CD8-positive, alpha-beta memory T cell (primary cell): ENCODE measurements at places on chromosomes 11 and 22. TPM values are rescaled to one million over a fixed set of nuclear protein-coding genes. Genes with fewer than 3 reads are reported as not detected.

GRCh38 chr11:21769188-21769587, 423.7 kb upstream of the ANO5 start:
- no peaks in the 10 kb centered on the region for H3K36me3 ChIP-seq
- H3K4me1 ChIP-seq: no peaks in the 10 kb centered on the region
- no peak for DNase-seq
- H3K27ac ChIP-seq: no peak overlapping the region
- no peaks in the 10 kb centered on the region for H3K27me3 ChIP-seq
- H3K4me3 ChIP-seq: no peak overlapping the region

DNA sequence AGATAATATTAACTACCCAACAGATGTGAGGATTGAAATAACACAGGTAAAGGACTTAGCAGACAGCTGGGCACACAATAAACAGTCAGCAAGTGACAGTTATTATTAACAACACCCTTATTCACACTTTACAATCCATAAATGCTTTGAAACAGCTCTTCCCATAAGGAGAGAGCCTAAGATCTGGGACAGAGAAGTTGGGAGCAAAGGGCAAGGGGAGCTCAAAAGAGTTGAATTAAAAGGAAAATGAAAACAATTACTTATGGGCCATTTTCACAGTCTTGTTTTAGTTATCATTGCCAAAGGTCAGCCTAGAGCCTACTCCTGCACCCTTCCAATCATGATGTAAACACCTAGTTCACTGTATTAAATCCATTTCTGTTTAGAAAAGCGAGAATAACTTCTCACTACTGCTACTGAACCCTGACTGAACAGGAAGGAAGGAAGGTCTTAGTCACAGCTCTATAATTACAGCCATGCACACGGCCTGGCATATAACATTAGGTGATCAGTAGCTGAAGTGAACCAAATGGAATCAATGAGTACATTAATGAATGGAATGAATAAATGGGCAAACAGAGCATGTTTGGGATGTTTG, 111.3 kb downstream of the PLEKHA7 start:
- no peaks in the 10 kb centered on the region for H3K4me1 ChIP-seq
- H3K27me3 ChIP-seq: no peaks in the 10 kb centered on the region
- no peak overlapping the region for H3K4me3 ChIP-seq

- no peak for DNase-seq
- H3K4me1 ChIP-seq: no peaks in the 10 kb centered on the region
- H3K27ac ChIP-seq: no peak overlapping the region
- no peaks in the 10 kb centered on the region for H3K36me3 ChIP-seq
Observed at GRCh38 chr11:44031549-44031948, 16.2 kb upstream of the ACCSL start.

- no peak for DNase-seq
- no peak overlapping the region for H3K4me3 ChIP-seq
- H3K4me1 ChIP-seq: no peaks in the 10 kb centered on the region
- no peak overlapping the region for H3K27ac ChIP-seq
- no peaks in the 10 kb centered on the region for H3K27me3 ChIP-seq
Observed at GRCh38 chr11:14240221-14240620, 118.8 kb downstream of the RRAS2 start.

DNA sequence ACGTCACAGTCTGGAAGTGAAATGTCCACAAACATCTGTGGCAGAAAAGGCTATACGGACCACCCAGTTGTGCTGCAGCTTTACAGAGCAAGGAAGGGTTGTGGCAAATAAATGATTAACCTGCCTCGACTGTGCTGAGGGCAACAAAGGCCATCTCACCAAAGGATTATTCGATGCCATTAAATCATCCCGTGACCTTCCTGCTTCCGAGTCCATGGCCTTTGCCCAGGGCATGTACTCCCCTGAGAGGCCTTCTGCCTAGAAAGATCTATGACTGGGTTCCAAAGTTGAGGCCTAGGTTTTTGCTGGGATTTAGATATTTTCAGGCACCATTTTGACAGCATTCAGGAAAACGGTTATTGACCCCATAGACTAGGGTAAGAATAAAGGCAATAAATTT, 9.2 kb downstream of the CDPF1 start:
- H3K36me3 ChIP-seq: no peaks in the 10 kb centered on the region
- no peaks in the 10 kb centered on the region for H3K27me3 ChIP-seq
- H3K27ac ChIP-seq: no peak overlapping the region
- H3K4me3 ChIP-seq: no peak overlapping the region
- peaks cover 19% of the 10 kb centered on the region for H3K4me1 ChIP-seq

GRCh38 chr11:67522844-67523555, at the start of gene CABP2:
TSS of gene CABP2 (minus strand) at chr11:67523446. CDS start at chr11:67523326, 120 bp downstream.
- no peak within 1 kb of the TSS for H3K4me3 ChIP-seq
- H3K36me3 ChIP-seq: no peaks in the 10 kb centered on the region
- no peaks in the 10 kb centered on the region for H3K4me1 ChIP-seq

GRCh38 chr11:106728379-106728778, 289.9 kb downstream of the GUCY1A2 start:
- H3K27ac ChIP-seq: no peak overlapping the region
- H3K4me1 ChIP-seq: no peaks in the 10 kb centered on the region
- H3K27me3 ChIP-seq: no peaks in the 10 kb centered on the region
- no peak for DNase-seq
- H3K4me3 ChIP-seq: no peak overlapping the region
- no peaks in the 10 kb centered on the region for H3K36me3 ChIP-seq

DNA sequence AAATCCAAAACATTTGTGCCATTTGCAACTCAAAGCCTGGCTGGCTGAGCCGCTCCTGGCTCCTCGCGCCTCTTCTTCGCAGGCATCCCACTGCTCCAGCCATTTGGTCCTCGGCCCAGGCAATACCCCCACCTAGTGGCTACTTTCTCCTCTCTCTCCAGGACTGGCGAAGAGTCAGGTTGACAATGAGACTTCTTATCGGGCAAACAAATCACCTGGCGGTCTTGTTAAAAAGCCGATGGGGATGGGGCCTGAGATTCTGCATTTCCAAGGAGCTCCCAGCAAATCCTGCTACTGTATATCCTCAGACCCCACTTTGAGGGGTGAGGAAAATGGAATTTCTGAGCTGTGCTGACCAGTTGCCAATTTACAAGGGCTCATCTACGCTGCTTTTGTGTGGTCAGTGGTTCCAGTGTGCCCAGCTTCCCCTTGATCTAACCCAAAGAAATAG, 89.0 kb downstream of the ISX start:
- H3K27ac ChIP-seq: no peak overlapping the region
- no peak overlapping the region for H3K4me3 ChIP-seq
- H3K4me1 ChIP-seq: no peaks in the 10 kb centered on the region
- no peak for DNase-seq
- peaks cover 5% of the 10 kb centered on the region for H3K27me3 ChIP-seq
- no peaks in the 10 kb centered on the region for H3K36me3 ChIP-seq

DNA sequence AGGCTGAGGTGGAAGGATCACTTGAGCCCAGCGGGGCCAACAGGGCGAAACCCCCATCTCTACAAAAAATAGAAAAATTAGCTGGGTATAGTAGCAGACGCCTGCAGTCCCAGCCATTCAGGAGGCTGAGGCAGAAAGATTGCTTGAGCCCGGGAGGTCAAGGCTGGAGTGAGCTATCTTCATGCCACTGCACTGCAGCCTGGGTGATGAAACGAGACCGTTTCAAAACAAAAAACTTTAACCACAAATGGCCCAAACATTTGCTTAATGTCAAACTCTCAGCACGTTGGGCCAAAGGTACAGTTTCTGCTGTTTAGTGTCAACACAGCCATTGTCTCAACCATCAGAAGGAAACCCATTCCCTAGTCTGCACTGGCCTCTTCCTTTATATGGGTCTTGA, 69.2 kb upstream of the TTC12 start:
- no peak overlapping the region for H3K27ac ChIP-seq
- no peak overlapping the region for H3K4me3 ChIP-seq
- H3K27me3 ChIP-seq: peaks cover 9% of the 10 kb centered on the region
- no peak for DNase-seq

DNA sequence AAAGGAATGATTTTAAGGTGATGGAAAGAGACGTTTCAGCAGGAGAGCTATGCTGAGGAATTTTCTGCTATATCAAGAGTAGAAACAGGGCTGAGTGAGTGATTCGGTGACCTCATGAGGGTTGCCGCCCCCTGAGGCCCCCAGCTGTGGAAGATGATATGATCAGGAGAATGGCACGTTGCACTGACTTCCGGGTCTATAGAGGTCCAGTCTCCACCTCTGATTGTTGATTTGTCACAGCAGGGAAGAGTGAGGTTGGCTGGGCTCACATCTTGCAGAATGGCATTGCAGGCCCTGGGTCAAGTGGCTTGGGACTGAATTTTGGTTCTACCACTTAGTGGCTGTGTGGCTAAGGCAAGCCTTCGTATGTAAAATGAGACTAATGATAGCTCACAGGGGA, 205.1 kb downstream of the SNX19 start:
- no peak overlapping the region for H3K4me3 ChIP-seq
- H3K27ac ChIP-seq: no peak overlapping the region
- H3K27me3 ChIP-seq: no peaks in the 10 kb centered on the region
- H3K4me1 ChIP-seq: no peaks in the 10 kb centered on the region

GRCh38 chr11:47215366-47215910, 664 bp downstream of the DDB2 start:
- peaks cover 7% of the 10 kb centered on the region for H3K36me3 ChIP-seq
- H3K27ac ChIP-seq: peak overlapping the region; percentile 90
- DNase-seq: no peak

GRCh38 chr22:30198152-30198825, 48.3 kb downstream of the LIF start:
- no peak overlapping the region for H3K4me3 ChIP-seq
- peaks cover 11% of the 10 kb centered on the region for H3K4me1 ChIP-seq
- no peak for DNase-seq
- no peaks in the 10 kb centered on the region for H3K36me3 ChIP-seq
- H3K27ac ChIP-seq: no peak overlapping the region

GRCh38 chr11:67195971-67196456, 70.3 kb upstream of the GRK2 start:
- peaks cover 7% of the 10 kb centered on the region for H3K36me3 ChIP-seq
- H3K4me3 ChIP-seq: no peak overlapping the region
- no peak overlapping the region for H3K27ac ChIP-seq
- no peaks in the 10 kb centered on the region for H3K27me3 ChIP-seq
- no peaks in the 10 kb centered on the region for H3K4me1 ChIP-seq

GRCh38 chr11:85758480-85759039, 52.4 kb downstream of the SYTL2 start:
- H3K27me3 ChIP-seq: no peaks in the 10 kb centered on the region
- no peak for DNase-seq
- no peak overlapping the region for H3K4me3 ChIP-seq

- H3K4me1 ChIP-seq: peaks cover 26% of the 10 kb centered on the region
- H3K27me3 ChIP-seq: no peaks in the 10 kb centered on the region
- peak overlapping the region; percentile 70 for H3K4me3 ChIP-seq
- peak overlapping the region; percentile 95 for H3K27ac ChIP-seq
- DNase-seq: no peak
Observed at GRCh38 chr11:62804310-62805075, 747 bp downstream of the NXF1 start.

DNA sequence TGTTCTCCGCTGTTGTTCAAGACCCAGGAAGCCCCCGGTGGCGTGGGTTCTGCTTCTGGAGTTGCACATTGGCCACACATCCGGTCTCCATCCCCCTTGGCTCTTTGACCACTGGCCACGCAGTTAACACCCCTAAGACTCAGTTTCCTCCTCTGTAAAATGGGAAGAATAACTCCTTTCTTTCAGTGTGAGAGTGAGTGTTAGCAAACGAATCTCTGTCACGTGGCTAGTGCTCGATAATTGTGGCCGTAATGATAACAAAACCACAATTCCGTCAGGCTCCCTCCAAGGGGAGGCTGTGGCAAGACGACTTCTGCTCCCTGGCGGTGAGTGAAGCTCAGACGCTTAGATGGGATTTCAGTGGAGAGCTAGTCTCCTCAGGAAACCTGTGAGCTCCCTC, 315.2 kb upstream of the B3GAT1 start:
- no peaks in the 10 kb centered on the region for H3K36me3 ChIP-seq
- H3K27ac ChIP-seq: no peak overlapping the region

GRCh38 chr22:39209756-39210155, 35.0 kb downstream of the PDGFB start:
- DNase-seq: no peak
- no peaks in the 10 kb centered on the region for H3K4me1 ChIP-seq
- no peak overlapping the region for H3K27ac ChIP-seq
- H3K36me3 ChIP-seq: no peaks in the 10 kb centered on the region
- H3K4me3 ChIP-seq: no peak overlapping the region
- no peaks in the 10 kb centered on the region for H3K27me3 ChIP-seq

DNA sequence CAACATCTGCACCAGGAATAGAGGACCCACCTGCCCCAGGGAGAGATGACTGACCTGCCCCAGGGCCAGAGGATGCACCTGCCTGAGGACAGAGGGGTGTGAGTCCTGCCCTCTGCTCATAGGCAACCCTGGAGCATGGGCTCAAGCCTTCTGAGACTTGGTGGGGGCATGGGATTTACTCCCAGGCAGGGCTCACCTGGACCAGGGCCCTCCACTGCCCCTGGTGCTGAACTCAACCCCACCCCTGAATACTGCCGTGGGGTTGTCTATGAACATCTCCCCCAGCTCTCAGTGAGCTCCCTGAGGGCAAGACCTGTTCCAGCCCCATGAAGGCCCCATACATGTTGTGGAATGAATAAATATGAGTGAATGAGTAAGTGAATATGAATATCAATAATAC, 33.8 kb upstream of the MUC5AC start:
- H3K27me3 ChIP-seq: no peaks in the 10 kb centered on the region
- H3K4me1 ChIP-seq: no peaks in the 10 kb centered on the region
- no peak overlapping the region for H3K4me3 ChIP-seq
- H3K36me3 ChIP-seq: no peaks in the 10 kb centered on the region

DNA sequence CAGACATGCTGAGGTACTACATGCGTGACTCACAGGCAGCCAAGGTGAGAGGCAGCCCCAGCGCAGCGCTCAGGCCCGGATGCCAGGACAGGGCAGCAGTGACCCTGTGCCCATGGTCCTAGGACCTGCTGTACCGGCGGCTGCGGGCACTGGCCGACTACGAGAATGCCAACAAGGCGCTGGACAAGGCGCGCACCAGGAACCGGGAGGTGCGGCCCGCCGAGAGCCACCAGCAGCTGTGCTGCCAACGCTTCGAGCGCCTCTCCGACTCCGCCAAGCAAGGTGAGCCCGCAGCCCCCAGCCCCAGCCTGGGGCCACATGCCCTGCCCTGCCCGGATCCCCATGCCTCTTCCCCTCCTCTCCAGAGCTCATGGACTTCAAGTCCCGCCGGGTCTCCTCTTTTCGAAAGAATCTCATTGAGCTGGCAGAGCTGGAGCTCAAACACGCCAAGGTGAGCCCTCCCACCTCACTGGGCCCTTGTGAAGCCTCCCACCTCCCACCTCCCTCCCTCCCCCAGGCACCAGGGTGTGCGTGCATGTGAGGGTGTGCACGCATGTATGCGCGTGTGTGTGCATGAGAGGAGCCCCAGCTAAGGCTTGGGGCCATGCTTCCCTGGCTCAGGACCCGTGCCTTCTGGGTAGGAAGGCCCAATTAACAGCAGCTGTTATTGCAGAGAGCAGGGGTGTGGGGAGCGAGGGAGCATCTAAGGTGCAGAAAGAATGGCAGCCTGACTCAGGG, 5.3 kb downstream of the CFL1 start:
- no peak for DNase-seq
- peaks cover 38% of the 10 kb centered on the region for H3K4me1 ChIP-seq
- no peak overlapping the region for H3K27ac ChIP-seq
- H3K4me3 ChIP-seq: no peak overlapping the region
- H3K27me3 ChIP-seq: no peaks in the 10 kb centered on the region

ZNF70 gene
- 3.7 TPM for total RNA-seq

FGF3 gene
- total RNA-seq: not detected

C11orf42 gene
- not detected for total RNA-seq

CLDN5 gene
- total RNA-seq: not detected

OR8D4 gene
- total RNA-seq: not detected

BIK gene
- total RNA-seq: 4.1 TPM

TBX10 gene
- not detected for total RNA-seq

PLA2G6 gene
- 33.0 TPM for total RNA-seq

CNIH2 gene
- total RNA-seq: 2.7 TPM

CD6 gene
- 233 TPM for total RNA-seq
